Activated CD8-positive, alpha-beta T cell treated with anti-CD3 and anti-CD28 coated beads, Interleukin-2, amount 10 ng/mL, durations not matched to agents 7 days and 5 days (primary cell): ENCODE measurements at places on chromosomes 2 and 18.

GRCh38 chr2:199456383-199457146 is 1.2 kb downstream of the SATB2 start:
- DNase-seq = no peak

DNA sequence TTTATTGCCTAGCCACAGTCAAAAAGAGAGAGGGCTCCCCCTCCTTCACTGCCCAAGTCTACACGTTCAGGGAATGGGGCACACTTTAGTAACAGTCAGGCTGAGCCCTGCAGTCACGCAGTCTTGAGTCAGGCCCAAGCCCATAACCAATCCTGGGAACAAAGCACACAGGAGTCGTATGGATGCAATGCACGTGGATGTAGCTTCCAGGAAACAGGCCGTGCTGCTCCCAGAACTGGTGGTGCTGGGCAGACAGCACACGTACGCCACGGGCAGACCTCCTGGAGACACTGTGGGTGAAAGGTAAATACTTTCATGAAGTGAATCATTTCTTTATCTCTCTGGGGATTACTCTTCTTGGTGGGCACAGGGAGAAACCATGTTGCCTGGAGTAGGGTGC is 30.0 kb upstream of the MBP start:
- no peak for DNase-seq

DNA sequence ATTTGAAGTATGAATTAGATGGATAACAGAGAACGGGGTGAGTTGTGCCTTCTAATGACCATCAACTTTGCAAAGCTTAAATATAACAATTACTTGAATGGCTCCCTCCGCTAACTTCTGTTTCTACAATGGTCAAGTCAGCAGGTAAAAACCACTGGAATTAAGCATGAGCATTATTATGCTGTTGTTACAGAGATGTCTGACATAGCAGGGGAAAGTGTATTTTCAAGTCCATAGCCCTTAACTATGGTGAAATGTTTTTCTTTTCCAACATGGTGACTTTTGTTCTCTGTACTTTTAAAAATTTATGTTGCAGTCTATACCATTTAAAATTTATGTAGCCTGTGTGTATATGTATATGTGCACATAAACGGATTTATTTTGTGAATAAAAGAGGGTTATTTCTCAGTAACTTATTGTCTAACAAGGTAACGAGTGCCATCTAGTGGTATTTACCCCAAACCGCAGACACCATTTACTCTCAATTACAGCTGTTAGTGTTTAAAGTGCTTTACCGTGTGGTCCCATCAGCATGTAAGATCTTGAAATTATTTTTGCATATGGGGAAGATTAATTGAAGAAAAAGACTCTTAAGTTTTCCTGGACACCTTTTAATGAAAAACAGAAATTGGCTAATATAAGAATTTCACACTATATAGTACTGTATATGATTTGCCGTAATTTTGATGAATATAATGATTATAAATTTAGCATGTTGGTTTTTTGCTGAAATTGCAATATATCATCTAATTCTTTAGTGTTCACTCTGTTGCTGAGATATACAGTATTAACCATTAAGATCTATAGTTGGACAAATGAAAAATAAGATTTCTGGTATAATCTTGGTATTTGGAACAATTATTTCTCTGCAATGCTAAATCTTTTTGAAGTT is 78.2 kb downstream of the UBE2E3 start:
- DNase-seq = peak; percentile 58

- peak; percentile 21 for DNase-seq
These were observed 871 bp upstream of the DUSP28 start for GRCh38 chr2:240559286-240559685.

DNA sequence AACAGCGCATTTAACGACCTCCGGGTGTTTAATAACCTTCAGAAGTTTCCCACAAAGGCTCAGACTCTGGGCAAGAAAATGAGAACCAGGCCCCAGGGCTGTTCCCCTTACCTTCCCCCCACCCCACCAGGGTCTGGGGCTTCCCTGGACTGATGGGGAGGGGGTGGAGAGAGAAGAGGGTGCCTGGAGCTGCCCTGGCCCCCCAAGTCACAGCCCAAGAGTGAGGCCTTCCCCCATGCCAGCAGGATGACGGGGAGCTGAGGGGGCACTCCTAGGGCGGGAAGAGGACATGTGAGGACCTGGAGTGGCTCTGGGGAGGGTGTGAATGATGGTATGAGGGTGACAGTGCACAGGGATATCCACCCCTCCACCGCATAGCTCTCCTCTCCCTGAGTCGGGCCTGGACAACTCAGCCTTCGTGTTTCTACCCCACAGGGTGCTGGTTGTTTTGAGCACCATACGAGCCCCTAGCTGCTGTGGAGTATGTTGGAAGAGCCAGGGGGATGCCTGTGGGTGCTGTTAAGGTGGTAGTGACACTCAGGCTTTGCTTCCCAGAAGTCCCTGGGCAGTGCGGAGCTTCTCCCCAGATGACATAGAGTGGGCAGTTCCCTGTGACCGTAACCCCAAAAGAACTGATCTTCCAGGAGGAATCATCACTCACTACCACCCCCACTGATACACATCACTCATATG is 3.9 kb downstream of the PKDCC start:
- DNase-seq = no peak

- DNase-seq = no peak
These were observed 54.6 kb downstream of the DCC start for GRCh38 chr18:52394602-52395001.

DNA sequence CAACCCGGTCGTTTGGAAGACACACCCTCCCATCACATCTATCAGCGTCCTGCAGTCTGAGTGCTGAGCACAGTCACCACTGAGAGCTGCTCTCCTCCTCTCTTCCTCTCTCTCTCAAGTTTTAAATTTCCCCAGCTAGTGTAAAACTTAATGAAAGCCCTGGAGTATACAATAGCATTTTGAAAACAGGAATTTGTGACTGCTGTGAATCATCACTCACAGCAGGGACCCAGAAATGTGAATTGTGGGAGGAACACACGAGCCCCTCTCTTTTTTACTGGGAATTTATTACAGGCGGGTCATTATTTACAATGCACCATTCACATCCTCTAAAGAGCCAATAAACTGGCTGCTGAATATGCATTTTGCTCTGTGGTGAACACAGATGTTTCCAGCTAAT is 185.0 kb upstream of the SMIM21 start:
- no peak for DNase-seq

GRCh38 chr2:64457524-64457923 is 3.6 kb downstream of the LGALSL start:
- no peak for DNase-seq

DNA sequence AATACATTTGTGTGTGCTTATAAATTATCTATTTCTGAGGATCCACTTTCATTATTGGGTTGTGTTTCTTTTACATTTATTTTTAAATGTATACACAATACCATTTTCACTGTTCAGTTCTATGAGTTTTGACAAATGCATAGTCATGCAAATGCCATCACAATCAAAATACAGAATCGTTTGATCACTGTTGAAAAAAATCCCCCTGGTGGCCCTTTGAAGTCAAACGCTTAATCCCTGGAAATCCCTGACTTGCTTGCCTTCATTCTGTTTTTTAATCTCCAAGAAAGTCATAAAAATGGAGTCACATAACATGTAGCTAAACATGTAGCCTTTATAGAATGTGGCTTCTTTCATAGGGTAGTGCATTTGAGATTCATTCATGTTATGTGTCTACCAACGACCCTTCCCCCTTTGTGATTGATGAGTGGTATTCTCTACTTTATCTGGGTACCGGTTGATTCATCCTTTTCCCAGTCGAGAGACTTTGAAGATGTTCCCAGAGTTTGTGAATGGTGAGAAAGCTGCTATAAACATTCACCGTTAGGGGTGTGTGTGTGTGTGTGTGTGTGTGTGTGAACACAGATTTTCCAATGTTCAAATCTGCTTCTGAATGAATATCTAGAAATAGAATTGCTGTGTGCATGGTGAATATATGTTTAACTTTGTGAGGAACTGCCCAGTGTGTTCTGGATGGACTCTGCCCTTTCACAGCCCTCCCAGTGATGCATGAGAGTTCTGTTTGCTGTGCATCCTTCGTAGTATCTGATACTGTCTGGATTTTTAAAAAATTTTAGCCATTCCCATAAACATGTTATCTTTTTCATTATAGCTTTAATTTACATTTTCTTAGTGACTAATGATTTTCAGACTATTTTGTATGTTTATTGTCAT is 173.6 kb downstream of the GALR1 start:
- no peak for DNase-seq

DNA sequence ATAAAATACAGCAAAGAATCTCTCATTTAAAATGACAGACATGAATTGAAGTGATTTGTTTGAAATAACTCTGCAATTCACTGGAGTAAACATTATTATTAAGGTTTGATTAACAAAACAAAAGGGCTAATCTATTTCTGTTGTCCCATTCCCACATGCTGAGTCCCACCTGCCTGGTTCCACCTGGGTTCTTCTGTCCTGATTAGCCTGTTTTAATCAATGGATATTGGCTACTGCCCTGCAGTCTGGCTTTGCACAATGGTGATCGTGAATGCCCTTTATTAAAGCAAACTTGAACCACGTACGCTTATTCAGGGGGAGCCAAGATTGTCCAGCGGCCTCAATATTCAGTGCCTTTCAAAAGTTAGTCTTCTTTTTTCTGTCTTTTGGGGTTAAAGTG is 72.8 kb upstream of the CDH19 start:
- DNase-seq = no peak

DNA sequence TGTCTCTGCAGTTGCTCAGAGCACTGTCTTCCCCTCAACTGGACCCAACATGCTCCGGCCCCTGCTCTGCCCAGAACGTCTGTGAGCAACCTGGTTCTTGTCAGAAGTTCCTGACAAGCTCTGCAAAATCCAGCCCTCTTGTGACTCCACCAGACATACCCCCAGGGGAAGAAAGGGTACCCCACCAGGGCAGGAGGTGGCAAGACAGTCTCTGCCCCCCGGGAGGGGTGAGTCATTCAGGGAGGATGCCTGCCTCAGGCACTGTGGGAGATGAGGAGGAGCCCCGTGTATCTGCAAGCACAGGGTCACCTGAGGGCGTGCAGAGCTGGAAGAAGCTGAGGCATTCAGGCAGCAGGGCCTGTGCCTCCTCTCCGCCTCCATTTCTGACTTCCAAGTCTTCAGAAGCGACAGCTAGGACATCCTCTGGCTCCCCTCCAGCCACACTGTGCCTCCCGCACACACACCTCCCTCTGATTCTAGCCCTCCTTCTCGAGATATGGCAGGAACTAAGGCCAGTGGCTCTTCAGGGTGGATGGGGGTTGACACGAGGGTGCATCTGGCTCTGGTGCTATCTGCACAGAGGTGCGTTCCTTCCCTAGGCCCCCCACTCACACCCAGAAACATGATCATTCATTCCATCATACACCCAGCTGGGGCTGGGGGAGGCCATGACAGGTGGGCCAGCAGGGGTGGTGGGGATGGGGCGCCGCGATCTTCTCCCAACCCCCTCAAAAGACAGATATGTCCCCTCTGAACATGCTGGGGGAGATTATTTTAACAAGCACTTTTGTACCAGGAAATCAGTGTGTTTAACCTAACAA is 222.2 kb downstream of the CYP26B1 start:
- peak; percentile 11 for DNase-seq

DNA sequence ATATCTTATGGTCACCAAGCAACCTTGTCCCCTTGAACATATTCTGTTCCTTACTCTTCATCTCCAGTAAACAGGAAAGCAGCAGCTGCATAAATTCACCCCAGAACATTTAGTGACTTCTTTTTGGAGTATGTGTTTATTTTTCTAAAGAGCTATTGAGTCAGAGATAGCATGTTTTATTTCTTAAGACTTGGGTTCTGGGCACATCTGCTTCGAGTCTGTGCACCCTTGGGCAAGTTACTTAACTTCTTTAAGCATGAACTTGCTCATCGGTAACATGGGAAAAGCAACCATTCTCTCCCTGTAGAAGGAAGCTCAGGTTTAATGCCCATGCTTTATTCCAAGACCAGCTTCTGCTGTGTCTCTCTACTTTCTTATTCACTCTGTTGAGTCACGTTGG is 309.3 kb upstream of the MEX3C start:
- DNase-seq = no peak

- no peak for DNase-seq
These were observed 1.5 kb upstream of the INHBB start for GRCh38 chr2:120344214-120344975.

DNA sequence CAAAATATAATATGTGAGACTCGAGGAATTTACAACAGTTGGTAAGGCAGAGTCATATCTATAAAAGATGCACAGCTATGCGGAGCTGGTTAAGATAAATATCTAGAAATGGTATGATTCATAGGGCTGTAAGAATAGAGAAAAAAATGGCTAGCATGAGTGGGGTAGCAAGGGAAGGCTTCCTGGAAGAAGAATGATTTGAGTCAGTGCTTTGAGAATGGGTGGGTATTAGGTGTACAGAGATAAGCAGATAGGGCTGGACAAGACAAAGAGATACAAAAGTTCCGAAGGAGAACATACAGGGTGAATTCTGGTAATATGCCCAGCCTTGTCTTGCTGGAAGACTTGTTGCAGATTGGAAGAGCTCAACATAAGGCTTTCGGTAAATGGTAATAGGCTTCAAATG is 291.5 kb upstream of the CCDC68 start:
- DNase-seq = no peak

DNA sequence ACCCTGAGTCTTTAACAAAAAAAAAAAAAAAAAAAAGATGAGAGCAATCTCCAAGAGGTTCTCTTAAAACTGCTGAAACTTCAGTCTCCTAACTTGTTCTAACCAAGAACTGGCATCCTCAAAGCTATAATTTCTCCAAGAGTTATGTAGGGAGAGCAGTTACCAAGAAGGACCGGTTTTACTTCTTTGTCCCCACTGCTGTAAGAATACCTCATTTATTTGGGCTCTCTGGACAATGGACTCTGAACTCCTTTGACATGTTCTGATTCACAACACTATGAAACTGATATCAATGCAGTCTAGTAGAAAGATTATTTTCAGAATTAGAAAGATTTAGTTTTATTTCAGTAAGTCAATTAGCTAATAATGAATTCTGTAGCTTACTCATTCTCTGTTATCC is 84.5 kb upstream of the DTNB start:
- no peak for DNase-seq
